Caco-2 (cell line): ENCODE measurements at places on chromosomes 12 and 14. TPM values are rescaled to one million over a fixed set of nuclear protein-coding genes. Genes with fewer than 3 reads are reported as not detected.

TSHR gene
- not detected in 2 replicates for total RNA-seq

PLCZ1 gene
- total RNA-seq: not detected in 2 replicates

TGM1 gene
- 5.9 and 6.1 TPM in 2 replicates for total RNA-seq

RND1 gene
- 5.1 and 5.2 TPM in 2 replicates for total RNA-seq

MMP19 gene
- 1.9 and 2.2 TPM in 2 replicates for total RNA-seq

SAMD15 gene
- 0.82 and 1.5 TPM in 2 replicates for total RNA-seq

TOGARAM1 gene
- total RNA-seq: 5.9 and 7.1 TPM in 2 replicates

SIX4 gene
- 4.3 and 4.8 TPM in 2 replicates for total RNA-seq

E2F7 gene
- total RNA-seq: 11.4 and 11.6 TPM in 2 replicates

BMP4 gene
- 108 and 113 TPM in 2 replicates for total RNA-seq

- H3K4me3 ChIP-seq: no peak overlapping the region
- no peaks in the 10 kb centered on the region for H3K27me3 ChIP-seq
- DNase-seq: no peak
- H3K36me3 ChIP-seq: no peaks in the 10 kb centered on the region
- no peaks in the 10 kb centered on the region for H3K4me1 ChIP-seq
These were observed 207.3 kb downstream of the TTC7B start for GRCh38 chr14:90608929-90609341.

DNA sequence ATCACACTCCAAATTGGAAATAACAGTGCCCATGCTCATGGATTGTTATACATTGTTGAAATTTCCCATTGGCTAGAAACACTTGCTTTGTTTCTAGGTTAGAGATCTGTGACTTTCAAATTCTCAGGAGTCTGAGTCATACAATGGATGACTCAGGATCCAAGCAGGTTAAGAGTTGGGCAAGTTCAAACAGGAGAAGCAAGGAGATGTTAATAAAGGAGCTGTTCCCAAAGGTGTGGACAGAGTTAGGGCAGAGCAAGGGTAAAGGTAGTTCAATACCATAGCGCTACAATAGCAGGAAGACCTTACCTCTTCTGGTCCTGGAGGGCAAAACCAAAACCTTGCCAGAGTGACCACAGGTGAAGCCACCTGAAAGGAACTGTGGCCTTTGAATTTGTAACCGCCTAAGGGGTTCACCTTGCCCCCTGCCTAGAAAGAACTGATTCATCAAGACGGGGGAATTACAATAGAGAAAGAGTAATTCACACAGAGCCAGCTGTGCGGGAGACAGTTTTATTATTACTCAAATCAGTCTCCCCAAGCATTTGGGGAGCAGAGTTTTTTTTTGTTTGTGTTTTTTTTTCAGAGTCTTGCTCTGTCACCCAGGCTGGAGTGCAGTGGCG lies 4.2 kb upstream of the AMN1 start:
- H3K27ac ChIP-seq: peak overlapping the region; percentile 87
- H3K4me3 ChIP-seq: no peak overlapping the region
- H3K4me1 ChIP-seq: peaks cover 35% of the 10 kb centered on the region

DNA sequence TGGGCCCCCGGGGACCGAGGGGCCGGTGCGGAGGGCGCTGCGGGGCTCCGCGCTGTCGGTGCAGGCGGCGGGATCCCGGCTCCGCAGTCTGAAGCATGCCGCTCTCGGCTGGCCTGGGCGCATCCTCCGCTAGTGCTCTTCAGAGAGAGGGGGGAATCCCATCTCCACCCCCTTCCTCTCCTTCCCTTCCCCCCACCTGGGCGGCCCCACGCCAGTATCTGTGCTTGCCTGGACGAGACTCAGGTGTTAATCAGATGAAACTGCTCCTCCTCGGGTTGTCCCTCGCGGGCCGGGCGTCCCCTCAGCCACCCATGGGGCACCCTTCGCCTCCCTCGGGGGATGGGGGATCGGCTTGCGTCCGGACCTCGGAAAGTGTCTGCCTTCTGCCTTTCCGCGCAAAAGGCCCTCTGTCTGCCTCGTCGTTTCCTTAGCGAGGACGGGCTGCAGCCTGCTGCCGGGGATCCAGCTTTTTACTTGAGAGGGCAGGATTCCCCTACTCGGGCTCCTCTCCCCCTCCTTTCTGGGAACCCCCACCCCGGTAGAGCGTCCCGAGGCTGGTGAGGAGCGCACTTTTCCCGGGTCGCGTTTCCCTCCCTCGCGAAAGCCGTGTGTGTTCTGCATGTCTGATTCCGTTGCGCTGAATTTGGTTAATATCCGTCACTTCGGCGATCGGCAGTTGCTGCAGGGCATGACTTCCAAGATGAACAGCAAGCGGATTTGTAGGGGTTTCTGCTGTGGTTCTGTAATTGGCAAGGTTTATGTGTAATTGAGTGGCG lies 1.1 kb downstream of the GPHN start:
- DNase-seq: peak; percentile 25
- H3K4me1 ChIP-seq: no peaks in the 10 kb centered on the region

DNA sequence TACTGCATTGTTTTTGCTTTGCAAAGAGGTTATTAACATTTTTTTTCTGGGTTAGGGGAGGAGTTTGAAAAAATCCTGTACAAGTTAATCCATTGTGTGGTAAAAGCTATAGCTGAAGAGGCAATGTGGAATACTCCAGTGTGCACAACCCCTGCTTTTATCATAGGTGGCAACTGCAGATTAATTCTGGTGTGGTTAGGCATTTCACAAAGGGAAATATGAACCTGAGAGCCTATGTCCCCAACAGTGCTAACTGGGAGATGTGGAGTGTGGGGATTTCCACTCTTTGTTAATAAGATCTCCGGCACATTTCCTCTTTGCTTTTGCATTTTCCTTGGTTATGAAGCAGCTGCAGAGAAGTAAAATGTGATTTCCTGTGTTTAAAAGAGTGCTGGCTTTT lies 33.6 kb downstream of the PRORP start:
- DNase-seq: no peak
- no peak overlapping the region for H3K4me3 ChIP-seq
- peaks cover 33% of the 10 kb centered on the region for H3K4me1 ChIP-seq
- no peak overlapping the region for H3K27ac ChIP-seq

GRCh38 chr12:47867495-47867941 lies 37.3 kb downstream of the VDR start:
- no peaks in the 10 kb centered on the region for H3K4me1 ChIP-seq
- H3K36me3 ChIP-seq: no peaks in the 10 kb centered on the region
- no peak for DNase-seq
- no peak overlapping the region for H3K27ac ChIP-seq
- no peaks in the 10 kb centered on the region for H3K27me3 ChIP-seq

GRCh38 chr12:19971361-19972280 lies 396.7 kb upstream of the PDE3A start:
- DNase-seq: peak; percentile 82
- H3K36me3 ChIP-seq: no peaks in the 10 kb centered on the region
- peak overlapping the region; percentile 79 for H3K27ac ChIP-seq
- no peaks in the 10 kb centered on the region for H3K27me3 ChIP-seq
- H3K4me3 ChIP-seq: no peak overlapping the region
- H3K4me1 ChIP-seq: peaks cover 13% of the 10 kb centered on the region

DNA sequence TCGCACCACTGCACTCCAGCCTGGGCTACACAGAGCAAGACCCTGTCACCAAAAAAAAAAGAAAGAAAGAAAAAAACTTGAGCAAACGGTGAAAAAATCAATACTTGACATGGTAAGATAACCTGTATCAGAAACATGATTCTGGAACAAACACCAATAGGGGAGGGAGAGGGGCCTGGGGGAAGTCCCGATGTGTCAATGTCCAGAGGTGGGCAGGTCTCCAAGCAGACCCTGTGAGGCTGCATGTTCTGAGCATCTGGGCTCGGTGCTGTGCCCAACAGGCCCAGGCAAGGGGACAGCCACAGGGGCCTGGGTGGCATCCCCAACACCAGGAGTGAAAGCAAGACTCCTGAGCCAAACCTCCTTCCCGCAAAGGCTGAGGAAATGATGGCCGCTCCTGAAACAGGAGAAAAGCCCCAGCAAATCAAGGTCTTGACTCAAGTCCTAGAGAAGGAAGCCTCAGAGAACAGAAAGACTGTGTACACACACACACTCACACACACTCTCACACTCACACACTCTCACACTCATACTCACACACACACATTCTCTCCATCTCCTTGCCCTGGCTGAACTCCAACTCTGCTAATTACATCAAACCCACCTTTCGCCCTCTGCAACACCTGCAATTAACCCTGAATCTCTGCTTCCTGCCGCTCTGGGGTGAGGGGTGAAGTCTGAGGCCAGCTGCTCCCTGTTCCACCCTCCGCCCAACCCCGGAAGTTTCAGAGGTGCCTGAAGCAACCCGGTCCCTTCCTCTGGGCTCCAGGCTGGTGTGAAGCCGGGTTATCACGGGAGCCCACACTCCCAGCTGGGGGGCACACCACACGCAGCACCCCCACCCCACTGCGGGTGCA lies 20.4 kb downstream of the CCDC88C start:
- H3K27ac ChIP-seq: no peak overlapping the region
- no peak overlapping the region for H3K4me3 ChIP-seq
- DNase-seq: no peak
- no peaks in the 10 kb centered on the region for H3K36me3 ChIP-seq

- no peak overlapping the region for H3K27ac ChIP-seq
- H3K4me1 ChIP-seq: no peaks in the 10 kb centered on the region
- H3K36me3 ChIP-seq: no peaks in the 10 kb centered on the region
- DNase-seq: peak; percentile 64
- no peaks in the 10 kb centered on the region for H3K27me3 ChIP-seq
- H3K4me3 ChIP-seq: no peak overlapping the region
These were observed 34.3 kb upstream of the GAS2L3 start for GRCh38 chr12:100539202-100539601.

GRCh38 chr12:100656856-100657255 lies 83.4 kb downstream of the GAS2L3 start:
- H3K27me3 ChIP-seq: no peaks in the 10 kb centered on the region
- H3K4me3 ChIP-seq: no peak overlapping the region
- H3K4me1 ChIP-seq: no peaks in the 10 kb centered on the region
- no peak overlapping the region for H3K27ac ChIP-seq

GRCh38 chr12:117533687-117534086 lies 172.3 kb upstream of the NOS1 start:
- H3K4me1 ChIP-seq: no peaks in the 10 kb centered on the region
- H3K27ac ChIP-seq: no peak overlapping the region
- H3K27me3 ChIP-seq: peaks cover 1% of the 10 kb centered on the region; the same call in 1 of the 2 replicates
- H3K4me3 ChIP-seq: no peak overlapping the region

- H3K4me3 ChIP-seq: no peak overlapping the region
- no peaks in the 10 kb centered on the region for H3K27me3 ChIP-seq
- H3K36me3 ChIP-seq: no peaks in the 10 kb centered on the region
These were observed 21.7 kb downstream of the PPFIBP1 start for GRCh38 chr12:27545665-27546064.

- no peak overlapping the region for H3K27ac ChIP-seq
- no peaks in the 10 kb centered on the region for H3K36me3 ChIP-seq
- H3K27me3 ChIP-seq: no peaks in the 10 kb centered on the region
- DNase-seq: no peak
These were observed 46.9 kb downstream of the ZFYVE21 start for GRCh38 chr14:103762541-103762940.

GRCh38 chr14:74938531-74939495 lies 15.8 kb upstream of the RPS6KL1 start:
- no peaks in the 10 kb centered on the region for H3K27me3 ChIP-seq
- no peak overlapping the region for H3K27ac ChIP-seq
- no peaks in the 10 kb centered on the region for H3K4me1 ChIP-seq
- H3K4me3 ChIP-seq: no peak overlapping the region
- DNase-seq: no peak

- no peaks in the 10 kb centered on the region for H3K36me3 ChIP-seq
- no peaks in the 10 kb centered on the region for H3K27me3 ChIP-seq
- no peaks in the 10 kb centered on the region for H3K4me1 ChIP-seq
- no peak for DNase-seq
- no peak overlapping the region for H3K27ac ChIP-seq
These were observed 7.0 kb upstream of the UBE2N start for GRCh38 chr12:93448796-93449195.
